ENCODE measurements at places on chromosomes 7 and 10.

DNA sequence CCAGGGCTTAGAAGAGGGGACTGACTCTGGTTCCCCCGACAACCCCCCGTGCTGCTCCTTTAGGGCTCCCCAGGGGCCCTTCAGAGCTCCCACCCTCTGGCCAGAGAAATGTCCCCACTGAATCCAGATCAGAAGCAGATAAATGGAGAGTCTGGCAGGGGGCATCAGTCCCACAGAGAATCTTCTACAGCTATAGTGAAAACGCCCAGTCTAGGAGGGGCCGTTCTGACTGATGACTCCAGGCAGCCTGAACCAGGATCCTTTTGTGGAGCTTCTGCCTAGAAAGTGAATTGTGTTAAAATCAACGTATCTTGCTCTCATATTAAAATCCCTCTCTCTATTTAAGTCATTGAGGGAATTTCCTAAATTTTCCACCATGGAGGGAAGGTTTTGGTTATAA, 471.4 kb downstream of the LRMDA start:
- no peak for DNase-seq

DNA sequence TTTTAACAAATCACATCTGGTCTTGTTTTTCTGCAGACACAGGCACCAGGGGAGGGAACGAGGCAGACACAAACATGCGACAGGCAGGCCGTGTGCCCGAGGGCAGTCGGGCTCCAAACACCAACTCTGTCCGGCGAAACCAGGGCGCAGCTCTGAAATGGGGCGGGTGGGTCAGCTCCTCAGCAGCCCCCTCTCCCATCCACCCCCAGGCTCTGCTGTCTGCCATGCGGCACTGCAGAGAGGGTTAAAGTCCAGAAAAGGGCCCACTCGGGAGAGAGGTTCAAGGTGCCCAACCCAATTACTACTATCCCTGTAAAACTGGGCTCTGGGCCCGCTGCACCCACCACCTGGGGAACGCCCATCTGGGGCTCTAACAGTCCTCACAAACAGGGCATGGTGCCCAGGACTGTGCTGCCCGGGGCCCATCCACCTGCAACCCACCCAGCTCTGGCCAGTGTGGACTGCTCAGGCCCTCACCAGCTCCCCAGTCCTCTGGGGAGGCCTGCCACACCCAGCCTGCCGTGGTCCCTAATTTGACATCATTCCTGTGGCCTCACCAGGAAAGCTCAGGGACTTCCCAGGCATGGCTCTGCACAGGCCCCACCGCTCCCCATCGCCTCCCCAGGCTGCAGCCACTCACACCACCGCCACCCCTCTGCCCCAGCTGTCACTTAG, 18.7 kb downstream of the YKT6 start:
- no peak for DNase-seq

GRCh38 chr10:85986777-85987176, 379.8 kb downstream of the GRID1 start:
- DNase-seq = no peak

GRCh38 chr7:115805458-115805857, 225.1 kb downstream of the TFEC start:
- no peak for DNase-seq

DNA sequence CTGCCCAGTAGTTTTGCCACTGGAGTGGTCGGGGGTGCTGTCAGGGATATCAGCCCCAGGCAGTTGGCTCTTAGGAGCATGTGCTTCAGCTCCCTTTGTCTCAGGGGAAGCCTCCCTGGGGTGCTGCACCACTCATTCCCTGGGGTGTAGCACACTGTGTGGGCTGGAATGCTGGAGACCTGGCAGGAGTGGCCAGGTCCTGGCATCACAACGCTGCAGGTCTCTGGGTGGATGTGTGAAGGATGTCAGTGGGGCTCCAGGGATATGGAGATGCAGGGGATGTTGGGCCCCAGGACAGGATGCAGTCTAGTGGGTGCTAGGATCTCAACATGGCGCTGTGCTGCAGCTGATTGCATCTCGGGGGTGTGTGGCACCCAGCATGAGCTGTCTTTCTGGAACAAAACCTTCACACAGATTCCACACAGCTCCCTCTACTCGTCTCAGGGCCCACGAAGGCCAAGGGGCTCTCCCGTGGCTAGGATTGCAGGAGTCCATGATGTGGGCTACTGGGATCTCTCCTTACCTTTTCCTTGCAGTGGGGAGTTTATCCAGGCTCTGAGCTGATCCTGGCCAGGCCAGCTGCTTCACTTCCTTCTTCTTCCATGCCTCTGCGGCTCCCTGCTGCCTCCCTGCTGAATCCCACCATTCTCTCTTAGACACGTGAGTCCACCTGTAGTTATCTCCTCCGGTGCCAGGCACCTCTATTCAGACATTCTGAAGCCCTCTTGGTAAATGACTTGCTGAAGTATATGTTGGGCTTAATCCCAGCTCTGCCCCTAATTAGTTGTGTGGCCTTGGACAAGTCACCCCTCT, 295.1 kb downstream of the RPS24 start:
- no peak for DNase-seq

- DNase-seq = no peak
These were observed 16.6 kb upstream of the ADRB1 start for GRCh38 chr10:114027041-114027394.

DNA sequence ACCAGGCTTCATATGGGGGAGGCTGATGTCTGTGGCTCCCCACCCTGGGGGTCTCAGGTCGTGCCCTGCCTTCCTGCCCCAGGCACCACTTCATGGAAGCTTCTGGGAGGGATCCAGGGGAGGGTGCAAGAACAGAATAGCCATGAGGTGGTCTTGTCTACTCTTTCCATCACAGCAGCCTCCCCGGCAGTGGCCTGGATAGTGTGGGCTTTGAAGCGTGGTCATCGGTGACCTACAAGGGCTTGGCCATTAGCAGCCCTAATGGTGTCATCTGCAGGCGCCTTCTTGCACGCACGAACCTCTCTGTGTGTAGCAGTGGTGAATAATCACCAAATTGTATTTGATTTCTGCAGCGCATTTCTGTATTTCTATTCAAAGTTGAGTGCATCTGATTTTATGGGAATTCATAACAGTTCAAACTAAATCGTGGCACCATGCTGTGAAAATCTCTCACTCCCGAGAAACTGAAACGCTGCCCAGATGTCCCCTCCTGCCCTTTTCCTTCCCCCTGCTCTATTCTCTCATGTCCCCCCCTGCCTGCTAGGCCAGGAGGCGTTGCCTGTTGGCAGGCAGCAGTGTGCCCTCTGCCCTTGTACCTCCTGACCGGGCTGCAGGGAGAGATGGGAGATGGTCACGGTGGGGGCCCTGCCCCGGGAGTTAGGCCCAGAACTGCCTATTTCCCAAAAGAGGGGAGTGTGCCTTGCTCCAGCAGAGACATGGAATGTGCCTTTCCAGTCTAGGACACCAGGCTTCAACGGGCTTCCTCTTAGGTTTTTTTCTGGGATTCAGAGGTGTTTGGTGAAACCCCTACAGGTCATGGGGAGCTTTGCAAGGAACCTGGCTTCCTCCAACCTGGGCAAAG, 34.8 kb downstream of the CDH23 start:
- no peak for DNase-seq

DNA sequence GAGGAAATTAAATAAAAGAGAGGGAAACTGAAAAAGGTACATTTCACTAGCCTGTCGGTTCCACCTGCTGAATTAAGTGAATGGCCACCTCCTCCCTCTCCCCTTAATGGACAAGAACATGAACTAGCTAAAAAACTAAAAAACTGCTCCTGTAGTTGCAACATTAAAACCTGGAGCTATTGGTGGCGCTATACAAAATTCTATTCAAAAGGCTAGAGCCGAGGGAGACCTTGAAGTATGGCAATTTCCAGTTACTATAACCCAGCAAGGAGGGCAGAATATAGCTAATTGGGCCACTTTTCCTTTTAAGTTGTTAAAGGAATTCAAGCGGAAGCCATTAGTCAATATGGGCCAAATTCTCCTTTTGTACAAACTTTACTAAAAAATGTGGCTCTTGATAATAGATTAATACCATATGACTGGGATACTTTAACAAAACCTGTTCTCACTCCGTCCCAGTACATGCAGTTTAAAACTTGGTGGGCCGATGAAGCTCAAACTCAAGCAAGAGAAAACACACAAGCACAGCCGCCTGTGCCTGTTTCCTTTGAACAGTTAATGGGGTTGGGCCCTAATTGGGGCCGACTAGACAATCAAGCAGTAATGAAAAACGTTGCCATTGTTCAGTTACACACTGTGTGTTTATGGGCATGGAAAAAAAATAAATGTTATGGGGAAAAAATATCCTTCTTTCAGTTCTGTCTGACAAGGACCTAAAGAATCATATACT, 6.5 kb upstream of the CHST3 start:
- no peak for DNase-seq

DNA sequence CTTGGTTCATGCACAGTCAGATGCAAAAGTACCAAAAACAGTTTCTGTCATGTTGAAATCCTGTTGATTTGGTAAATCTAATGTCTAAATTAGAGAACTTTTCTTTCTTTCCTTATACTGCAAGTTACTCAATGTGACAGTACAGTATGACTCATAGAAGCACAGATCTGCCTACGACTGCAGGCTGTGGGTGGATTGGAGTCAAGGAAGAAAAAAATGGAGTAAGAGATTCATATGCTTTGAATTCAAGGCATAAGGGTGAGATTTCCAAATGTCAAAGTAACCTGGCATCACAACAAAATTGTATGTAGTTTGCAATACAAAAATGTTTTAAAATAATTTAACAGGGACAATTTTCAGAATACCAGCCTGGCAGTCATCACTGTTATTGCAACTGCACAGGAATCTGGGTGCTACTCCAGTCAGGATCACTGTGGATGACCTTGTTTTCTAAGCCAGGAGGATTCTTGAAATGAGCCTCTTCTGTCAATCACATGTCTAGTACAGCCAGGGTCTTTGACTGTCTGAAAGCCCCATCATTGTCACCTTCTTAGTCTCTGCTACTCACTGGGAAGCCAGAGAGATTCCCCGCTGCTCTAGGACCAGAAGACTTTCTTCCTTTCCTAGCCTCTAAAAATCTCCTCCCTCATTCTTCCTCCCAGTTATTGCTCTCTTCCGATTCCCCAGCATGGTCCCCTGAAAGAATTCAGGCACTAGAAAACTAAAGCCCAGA, 83.6 kb downstream of the CD36 start:
- no peak for DNase-seq

GRCh38 chr7:132256721-132257212, 319.5 kb downstream of the PLXNA4 start:
- DNase-seq = no peak

GRCh38 chr10:123991611-123992570, 100.3 kb upstream of the CPXM2 start:
- peak; percentile 45 for DNase-seq

DNA sequence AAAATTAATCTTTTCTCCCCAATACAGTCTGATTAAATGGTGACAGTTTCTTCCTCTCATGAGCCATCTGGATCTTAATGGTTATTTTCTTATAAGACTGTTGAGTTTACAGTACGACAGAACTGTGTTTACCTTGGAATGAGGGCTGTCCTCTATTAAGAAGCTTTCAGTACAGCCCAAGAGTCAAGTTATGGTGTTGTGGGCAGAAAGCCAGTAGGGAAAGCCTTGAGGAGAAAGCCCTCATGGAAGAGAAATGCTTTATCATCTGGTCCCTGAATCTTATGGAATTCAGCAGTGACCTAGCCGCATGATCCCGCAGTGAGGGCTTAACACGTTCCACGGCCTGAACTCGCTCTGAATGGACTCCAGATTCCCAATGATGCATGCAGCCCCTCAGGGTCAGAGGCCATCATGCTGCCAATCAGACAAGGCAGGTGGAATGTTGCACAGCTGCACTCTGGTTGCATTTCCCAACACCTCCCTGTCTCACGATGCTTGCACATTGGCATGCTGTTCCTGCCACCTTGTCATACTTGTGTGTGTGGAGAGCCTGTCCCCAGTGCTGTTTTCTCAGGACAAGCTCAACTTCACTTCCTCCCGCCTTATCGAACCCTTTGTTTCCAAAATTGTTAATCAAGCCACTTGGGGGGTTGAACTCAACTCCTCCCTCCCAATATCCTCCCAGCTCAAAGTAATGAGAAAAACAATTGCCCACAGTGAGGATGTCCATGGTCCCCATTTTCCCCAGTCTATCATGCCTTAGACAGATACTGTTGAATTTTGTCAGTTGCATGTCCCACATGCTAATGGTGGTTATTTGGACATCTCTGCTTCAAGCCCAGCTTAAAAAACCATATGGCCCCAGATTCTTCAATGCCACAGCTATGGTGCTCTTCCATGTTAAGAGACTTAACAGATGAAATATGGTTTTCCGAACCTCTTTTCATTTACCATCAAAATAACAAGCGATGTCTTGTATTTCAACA, 211.1 kb upstream of the TCF7L2 start:
- DNase-seq = no peak

- DNase-seq = no peak
These were observed 41.2 kb downstream of the ANLN start for GRCh38 chr7:36430881-36431280.

- DNase-seq = no peak
These were observed 25.3 kb downstream of the HIF1AN start for GRCh38 chr10:100561005-100561404.

GRCh38 chr7:77771901-77772300, 26.3 kb downstream of the TMEM60 start:
- DNase-seq = no peak

DNA sequence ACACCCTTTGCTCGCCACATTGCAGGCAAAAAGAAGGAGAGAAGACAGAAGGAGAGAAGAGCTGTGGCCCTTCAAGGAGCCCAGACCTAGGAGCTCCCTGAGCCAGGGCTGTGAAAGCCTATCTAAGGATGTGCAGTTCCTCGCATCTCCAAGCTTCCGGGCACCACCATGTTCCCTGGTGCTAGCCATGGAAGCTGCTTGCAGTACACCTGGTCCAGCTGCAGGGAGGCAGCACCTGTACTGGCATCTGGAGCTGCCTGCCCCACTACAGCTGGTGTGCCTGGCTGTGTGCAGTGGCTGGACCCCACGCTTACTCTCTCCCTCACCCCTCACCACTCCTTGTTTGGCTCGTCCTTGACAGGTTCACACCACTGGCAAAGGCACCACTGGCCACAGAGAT, 1111.8 kb upstream of the POT1 start:
- DNase-seq = no peak

GRCh38 chr7:2495418-2496299, 19.5 kb upstream of the GRIFIN start:
- DNase-seq = peak; percentile 55

Data from nephron progenitor cell (in vitro differentiated cells).